Activated T-cell treated with anti-CD3 and anti-CD28 coated beads for 4 hours (primary cell): ENCODE measurements at places on chromosomes 13 and 19.

DNA sequence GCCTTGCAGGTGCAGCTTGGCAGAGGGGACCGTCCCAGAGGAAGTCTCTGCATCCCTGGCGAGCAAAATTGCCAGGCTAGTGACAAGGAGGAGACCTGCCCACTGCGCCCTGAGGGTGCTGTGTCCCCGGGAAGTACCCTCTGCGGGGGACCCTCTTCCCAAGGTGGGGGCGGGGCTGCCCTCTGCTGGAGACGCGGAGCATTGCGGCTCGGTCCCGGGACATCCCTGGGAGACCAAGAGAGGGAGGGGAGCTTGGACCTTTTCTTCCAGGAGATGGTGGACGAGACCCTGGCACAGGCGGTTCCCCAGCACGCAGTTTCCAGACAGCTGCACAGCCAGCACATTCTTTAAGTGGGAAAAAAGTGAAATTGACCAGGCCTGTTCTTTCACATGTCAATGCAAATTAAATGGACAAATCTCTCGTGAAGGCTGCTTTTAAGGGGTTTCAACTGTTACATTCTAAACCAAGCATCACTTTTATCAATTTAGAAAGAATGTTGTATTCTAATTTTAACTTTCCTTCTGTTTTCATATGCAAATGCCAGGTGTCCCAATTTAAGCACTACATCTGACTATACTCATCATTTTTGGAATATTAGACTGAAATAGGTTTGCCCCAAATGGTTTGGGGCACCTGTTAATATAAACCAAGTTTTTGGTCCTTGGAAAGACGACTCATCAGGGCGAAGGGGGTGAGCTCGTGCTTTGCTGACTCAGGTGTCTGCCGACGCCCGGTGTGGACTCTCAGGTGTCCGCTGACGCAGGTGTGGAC lies 60.7 kb downstream of the MCF2L start:
- peak; percentile 22 for DNase-seq

DNA sequence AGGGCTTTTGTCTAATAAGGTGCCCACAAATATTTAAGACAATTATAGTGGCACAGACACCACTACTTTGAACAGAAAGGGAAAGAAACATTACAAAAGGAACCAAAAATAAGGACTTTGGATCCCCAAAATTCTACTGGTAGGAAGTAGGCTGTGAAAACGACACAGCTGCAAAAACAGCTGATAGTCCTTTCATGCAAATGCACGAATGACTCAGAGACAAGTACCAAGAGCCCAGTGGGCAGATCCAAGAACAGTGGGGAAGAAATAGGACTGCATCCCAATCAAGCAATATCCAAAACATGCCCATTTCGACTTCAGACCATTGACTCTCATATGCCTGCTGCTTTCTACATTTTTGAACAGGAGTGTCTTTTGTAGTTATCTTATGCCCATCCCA lies 269.4 kb upstream of the NBEA start:
- DNase-seq: no peak

DNA sequence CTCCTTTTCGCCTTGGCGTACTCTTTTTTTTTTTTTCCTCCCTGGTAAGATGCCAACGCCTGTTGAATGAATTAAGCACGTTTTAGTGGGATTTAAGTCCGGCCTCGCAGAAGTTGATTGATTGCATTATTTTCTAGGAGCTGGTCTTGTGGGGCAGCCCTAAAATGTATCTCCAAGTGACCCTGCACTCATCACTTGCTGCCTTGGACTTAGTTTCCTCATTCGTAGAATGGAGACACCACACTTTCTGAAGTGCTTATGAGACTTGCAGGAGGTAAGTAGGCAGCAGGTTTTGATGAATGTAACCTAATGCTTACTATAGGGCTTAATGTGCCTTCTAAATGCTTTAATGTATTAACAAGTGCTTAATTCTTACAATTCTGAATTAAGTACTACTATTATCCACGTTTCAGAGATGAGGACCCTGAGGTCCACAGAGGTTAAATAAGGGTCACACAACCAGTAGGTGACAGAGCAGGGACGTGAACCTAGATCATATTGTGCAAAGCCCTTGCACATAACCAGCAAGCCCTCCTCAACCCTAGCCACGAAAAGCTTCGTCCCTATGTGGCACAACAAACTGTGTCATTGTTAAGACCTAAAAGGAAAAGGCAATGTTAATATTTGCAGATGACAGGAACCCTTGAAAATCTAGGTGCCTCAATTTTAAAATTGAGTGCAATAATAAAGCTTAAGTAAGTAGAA lies 514 bp upstream of the ARGLU1 start:
- no peak for DNase-seq

- DNase-seq: no peak
These were observed 7.7 kb downstream of the CDX2 start for GRCh38 chr13:27961227-27962085.
